ENCODE measurements at places on chromosomes 7 and 10.
A peak's percentile ranks its signal among the peaks of the same experiment; 100 is the strongest.

DNA sequence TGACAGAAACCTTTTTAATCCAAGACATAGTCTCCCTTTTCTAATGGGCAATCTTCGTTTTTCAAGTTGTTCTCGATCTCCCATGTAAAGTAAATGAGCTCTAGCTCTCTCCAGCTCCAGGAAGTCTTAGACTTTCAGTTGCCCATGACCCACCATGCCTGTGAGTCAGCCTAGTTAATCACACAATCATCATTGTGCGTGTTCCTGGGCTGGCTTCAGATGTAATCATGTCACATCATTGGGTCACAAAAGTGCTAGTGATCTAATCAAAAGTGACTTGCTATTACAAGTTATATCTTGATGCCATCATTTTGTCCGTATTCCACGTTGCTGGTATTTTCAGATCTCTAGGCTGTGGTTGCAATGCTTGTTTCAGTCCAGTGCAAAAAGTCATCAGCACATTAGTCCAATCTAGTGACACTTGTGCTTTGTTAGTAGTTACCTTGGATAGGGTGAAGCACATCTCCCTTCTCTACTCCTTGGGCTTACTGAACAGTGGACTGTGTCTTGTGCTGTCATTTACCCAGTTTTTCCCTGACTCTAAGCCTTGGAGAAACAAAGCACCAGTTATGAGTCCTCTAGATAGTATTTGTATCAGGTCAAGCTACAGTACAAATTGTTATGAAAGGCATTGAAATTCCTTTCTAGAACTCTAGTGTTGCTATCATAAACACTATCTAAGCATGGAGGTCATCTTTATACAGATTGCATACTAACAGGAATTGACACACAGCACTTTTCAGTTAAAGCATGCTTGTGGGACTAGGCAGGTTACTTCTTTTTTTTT lies 316.6 kb downstream of the GFRA1 start:
- no peak for DNase-seq

- DNase-seq, result no peak
Measured at GRCh38 chr10:61211468-61211867, 241.7 kb downstream of the TMEM26 start.

GRCh38 chr10:113158183-113158582 lies 208.1 kb downstream of the TCF7L2 start:
- no peak for DNase-seq

DNA sequence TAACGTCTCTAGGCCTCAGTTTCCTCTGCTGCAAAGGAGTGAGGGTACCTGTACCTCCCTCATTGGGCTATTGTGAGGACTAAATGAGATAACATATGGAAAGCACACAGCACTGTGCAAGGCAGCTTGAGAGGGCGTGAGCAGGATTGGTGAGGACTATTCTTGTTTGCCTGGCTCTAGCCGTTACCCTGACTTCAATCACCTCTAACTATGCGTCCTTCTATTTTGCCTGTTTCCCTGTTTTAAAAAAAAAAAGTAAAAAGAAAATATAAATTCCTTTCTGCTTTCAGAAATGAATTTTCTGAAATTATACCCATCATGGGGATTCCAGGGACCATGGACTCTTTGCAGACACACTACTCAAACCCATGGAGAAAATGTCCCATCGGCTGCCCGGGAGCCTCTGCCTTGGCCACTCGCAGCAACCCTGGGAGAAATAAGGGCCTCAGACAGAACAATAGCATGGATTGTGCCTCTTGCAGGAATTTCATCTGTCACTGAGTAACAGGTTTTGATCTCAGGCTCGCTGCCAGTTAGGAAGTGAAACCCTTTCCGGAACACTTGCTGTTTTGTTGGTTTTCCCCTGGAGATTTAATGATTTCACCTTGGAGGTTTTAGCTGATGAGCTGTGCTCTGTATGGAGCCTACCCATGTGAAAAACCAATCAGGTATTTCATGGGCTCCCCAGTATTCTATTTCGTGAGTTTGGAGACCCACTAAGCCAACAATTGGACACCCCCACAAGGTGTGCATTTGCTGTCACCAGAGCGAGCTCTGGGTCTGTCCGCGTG lies 55.6 kb downstream of the STEAP1B start:
- no peak for DNase-seq

GRCh38 chr10:48802611-48803071 lies 118.0 kb downstream of the WDFY4 start:
- no peak for DNase-seq

- peak; percentile 93 for DNase-seq
Measured at GRCh38 chr10:79146611-79147130, 77.9 kb downstream of the ZMIZ1 start.

DNA sequence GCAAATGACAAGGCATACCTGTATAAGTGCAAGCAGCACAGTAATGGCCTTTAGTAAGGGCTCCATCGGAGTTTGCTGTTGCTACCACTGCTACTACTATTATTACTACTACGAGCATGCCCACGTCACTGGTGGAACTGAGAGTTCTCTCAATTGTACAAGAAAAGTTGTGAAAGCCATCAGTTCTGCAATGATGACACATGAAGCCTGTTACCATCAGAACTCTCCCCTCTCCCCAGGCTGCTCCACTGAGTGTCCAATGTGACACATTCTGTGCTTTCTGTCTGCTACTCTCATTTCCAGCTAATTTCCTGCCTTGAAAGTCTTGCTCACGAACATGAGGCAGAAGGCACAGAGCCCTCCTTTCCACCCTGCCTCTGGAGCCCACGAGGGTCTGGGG lies 263.2 kb upstream of the MGMT start:
- DNase-seq, result no peak

DNA sequence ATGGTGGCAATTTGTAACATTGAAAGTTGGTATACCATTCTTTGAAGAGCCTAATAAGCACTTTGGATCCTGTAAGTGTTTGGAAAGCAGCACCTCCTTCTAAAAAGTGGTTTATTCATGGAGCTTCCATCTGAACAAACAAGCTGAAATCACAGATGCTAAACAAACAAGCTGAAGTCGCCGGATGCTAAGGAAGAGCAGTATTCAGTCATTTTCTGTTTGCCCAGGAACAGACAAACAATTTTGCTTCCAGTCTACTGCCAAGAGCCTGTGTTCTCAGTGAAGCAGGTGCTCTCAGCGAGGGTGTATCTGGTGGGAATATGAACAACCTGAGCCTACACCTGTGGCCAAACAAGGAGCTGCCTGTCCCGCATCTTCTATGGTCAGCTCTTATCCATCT lies 6.3 kb downstream of the COL28A1 start:
- no peak for DNase-seq

DNA sequence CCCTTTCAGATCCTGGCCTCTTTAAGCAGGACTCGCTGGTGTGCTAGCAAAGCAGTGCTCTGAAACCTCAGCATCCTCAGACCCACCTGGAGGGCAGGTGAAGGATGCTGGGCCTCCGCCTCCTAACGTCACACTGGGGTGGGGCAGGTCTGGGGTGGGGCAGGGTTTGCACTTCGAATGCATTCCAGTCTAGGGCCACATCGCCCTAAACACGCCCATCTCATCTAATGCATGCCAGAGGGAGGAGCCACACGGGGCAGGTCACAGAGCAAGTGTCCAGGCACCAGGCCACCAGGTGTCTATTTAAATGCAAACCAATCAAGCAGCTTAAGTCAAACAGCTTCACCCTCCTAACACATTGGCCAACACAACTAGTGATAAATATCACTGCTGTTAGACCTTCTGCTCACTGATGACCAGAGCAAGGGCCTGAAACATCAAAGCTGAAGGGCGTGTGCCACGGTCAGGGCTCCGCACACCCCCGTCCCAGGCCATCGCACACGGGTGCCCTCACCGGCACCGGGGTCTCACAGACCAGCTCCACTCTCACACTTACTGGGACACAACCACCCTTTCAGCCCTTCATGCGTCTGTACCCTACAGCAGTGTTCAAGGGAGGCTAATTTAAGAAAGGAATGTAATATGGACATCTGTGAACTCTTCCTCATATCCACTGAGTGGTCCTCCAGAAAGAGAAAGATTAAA lies 47.1 kb downstream of the DIP2C start:
- peak; percentile 54 for DNase-seq

- no peak for DNase-seq
Measured at GRCh38 chr7:145263886-145264285, 428.0 kb upstream of the TPK1 start.

GRCh38 chr7:149505551-149505950 lies 7.9 kb upstream of the ZNF746 start:
- DNase-seq, result no peak

GRCh38 chr7:158547817-158548216 lies 39.8 kb downstream of the PTPRN2 start:
- DNase-seq, result no peak

- no peak for DNase-seq
Measured at GRCh38 chr7:31019509-31019908, 32.6 kb upstream of the ADCYAP1R1 start.

GRCh38 chr7:142709921-142710320 lies 39.4 kb upstream of the PRSS1 start:
- DNase-seq, result no peak

DNA sequence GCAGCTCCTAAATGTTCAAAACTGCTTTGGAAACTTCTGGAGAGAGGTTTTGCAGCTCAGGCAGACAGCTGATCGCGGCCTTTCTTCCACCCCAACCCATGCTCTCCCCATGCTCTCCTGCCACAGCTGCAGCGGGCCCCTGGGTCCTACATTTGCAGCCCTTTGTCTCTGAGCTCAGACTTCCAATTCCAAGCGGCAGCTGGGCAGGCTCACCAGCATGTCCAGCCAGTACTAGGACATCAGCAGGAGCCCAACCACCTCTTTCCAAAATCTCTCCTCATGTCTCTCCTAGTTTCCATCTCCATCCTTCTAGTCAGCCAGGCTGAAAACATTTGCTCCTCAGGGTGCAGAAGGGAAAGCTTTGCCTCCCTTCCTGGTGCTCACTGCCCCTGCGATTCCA lies 6.0 kb downstream of the LEP start:
- no peak for DNase-seq

- DNase-seq, result no peak
Measured at GRCh38 chr10:62199584-62199983, 69.1 kb downstream of the RTKN2 start.

GRCh38 chr10:58258977-58259692 lies 8.6 kb downstream of the IPMK start:
- no peak for DNase-seq

- DNase-seq, result no peak
Measured at GRCh38 chr10:14487488-14487883, 156.8 kb upstream of the FRMD4A start.

DNA sequence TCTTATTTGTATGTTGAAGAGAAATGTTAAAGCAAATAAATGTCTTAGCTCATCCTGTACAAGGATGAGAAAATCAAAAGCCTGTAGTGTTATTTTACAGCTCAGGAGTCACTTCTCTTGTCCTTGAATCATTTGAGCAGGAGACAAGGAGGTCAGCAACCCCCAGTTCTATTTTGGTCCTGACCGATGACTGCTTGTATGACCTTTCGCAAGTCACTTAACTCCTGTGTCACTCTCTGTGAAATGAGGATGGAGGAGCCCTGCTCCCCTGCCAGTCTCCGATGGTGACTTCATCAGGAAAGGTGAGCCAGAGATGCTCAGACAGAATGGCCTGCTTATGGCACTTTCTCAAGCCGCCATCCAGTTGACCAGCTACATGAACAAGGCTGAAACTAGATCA lies 101.0 kb downstream of the CELF2 start:
- no peak for DNase-seq

- DNase-seq, result no peak
Measured at GRCh38 chr10:83921984-83922860, 217.1 kb upstream of the GHITM start.

- no peak for DNase-seq
Measured at GRCh38 chr10:128160297-128160711, 34.1 kb upstream of the MKI67 start.

DNA sequence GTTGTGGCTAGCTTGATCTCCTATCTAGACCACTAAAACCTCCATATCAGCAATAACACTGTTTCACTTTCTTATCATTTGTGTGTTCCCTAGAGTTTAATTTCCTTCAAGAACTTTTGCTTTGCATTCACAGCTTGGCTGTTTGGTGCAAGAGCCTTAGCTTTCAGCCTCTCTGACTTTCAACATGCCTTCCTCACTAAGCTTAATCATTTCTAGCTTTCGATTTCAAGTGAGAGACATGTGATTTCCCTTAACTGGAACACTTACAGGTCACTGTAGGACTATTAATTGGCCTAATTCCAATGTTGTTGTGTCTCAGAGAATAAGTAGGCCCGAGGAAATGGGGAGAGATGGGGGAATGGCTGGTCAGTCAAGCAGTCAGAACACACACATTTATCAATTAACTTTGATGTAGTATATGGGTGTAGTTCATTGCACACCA lies 10.6 kb upstream of the BPGM start:
- DNase-seq, result no peak

DNA sequence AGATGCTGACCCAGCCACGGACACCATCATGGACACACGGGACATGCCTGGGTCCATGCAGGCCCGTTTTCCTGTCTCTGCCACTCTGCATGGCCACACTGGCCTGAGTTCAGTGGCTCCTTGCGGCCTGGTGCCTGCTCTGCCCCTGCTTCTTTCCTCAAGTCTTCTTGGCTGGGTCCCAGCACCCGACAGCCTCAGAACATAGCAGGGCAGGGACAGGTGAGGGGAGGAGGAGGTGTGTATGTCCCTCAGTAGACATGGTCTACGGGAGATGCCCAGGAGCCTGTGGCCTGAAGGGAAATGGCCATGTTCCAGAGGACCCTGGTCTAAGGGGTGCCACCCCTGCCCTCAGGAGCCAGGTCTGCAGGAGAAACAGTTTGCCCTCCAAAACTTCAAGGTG lies 2.2 kb upstream of the AQP1 start:
- no peak for DNase-seq

GRCh38 chr10:98638920-98639319 lies 192.2 kb upstream of the HPS1 start:
- DNase-seq, result no peak

DNA sequence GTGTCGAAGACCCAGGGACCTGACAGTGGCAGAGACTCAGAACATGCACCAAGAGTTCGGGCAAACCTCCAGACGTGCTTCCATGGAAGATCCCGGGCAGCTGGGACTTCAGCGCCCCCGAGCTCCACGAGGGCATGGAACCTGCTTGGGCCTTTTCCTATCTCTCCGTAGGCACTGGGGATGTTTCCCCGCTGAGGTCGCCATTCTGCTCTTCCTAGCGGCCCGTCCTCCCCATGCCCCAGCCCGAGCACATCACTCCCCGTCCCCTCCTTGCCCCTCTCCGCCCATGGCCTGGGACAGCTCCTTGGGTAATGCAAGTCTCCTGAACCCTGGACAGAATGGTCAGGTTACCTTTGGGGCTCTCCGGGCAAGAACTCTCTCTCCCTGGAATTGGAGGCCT lies 32.3 kb upstream of the SHH start:
- peak; percentile 45 for DNase-seq

GRCh38 chr10:108450280-108450679 lies 1285.8 kb upstream of the SORCS1 start:
- DNase-seq, result no peak

- no peak for DNase-seq
Measured at GRCh38 chr7:27899601-27900000, 159.6 kb downstream of the TAX1BP1 start.

- no peak for DNase-seq
Measured at GRCh38 chr7:5758286-5758685, 23.2 kb downstream of the RNF216 start.
